ENCODE measurements at places on chromosomes 3 and 15.

DNA sequence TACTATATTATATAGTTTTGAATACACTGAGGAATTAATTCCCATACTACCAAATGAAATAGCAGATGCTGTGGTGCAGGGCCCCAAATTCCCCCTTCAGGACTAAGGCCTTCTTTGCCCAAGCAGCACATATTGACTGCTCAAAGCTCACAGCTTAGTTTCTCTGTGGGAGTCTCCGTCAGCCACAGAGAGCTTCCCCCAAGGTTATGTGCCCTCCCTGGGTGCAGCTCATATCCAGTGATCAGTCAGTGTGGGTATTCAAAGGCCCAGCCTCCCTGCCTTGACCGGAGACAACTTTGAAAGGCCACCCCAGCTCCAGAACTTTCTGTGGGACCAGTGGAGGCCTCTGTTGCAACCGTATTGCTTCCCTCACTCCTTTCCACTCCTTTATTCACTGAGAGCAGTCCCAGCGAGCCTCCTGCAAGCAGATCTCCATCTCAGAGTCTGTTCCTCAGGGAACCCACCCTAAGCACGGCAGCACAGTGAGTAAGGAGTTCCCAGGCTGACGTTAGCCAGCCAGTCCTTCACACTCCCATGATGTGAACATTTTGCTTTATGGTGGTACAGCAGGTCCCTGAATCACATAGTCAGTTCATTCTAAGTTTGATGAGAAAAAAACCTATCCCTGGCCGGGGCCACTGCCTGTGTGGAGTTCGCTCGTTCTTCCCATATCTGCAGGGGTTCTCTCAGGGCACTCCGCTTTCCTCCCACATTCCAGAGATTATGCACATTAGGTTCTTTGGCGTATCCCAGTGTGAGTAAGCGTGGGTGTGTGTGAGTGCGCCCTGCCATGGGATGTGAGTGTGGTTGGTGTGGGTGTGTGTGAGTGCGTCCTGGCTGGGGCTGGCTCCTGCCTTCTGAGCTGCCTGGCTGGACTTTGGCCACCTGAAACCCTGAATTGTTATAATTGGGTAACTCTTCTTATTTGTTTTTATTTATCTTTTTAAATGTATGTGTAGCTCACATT is 64.4 kb upstream of the PPARG start:
- no peak for DNase-seq

DNA sequence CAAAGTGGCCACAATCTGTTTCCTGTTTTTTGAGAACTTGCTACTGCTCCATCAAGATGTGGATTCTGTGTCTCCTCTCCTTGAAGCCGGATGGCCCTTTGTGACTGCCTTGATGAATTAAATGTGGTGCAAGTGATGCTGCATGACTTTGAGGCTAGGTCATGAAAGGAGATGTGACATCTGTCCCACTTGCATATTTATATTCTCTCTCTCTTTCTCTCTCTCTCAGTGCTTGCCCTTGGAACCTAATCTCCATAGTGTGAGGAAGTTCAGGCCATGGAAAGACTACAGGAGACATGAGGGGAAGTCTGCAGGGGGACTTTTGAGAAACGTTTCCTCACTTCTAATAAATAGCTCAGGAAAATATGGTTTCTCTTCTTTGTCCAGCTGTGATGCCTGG is 50.0 kb upstream of the ADPGK start:
- no peak for DNase-seq

- DNase-seq, result no peak
These were observed 290.5 kb upstream of the GADL1 start for GRCh38 chr3:31185062-31185357.

DNA sequence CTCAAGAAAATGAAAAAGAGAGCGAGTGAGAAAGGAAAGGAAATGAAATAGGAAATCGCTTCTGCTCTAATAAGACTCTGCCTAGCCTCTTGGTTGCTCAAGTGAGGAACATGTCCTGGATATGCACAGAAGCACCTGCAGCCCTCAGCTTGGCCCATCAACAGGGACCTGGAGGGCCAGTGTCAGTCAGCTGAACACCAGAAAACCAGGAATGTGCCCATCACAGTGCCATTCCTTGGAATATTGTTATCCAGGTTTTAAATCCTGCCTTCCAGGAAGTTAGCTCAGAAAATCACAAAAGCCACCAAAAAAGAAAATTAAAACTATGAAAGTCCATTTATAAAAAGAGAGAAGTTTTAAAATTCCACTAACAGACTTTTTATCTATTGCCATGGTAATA is 173.4 kb upstream of the TPM1 start:
- DNase-seq, result no peak

- no peak for DNase-seq
These were observed 887 bp downstream of the OXTR start for GRCh38 chr3:8768364-8769087.

GRCh38 chr3:54008744-54009143 is 113.6 kb upstream of the CACNA2D3 start:
- DNase-seq, result no peak

GRCh38 chr3:50587373-50587772 is 18.1 kb downstream of the HEMK1 start:
- DNase-seq, result no peak

DNA sequence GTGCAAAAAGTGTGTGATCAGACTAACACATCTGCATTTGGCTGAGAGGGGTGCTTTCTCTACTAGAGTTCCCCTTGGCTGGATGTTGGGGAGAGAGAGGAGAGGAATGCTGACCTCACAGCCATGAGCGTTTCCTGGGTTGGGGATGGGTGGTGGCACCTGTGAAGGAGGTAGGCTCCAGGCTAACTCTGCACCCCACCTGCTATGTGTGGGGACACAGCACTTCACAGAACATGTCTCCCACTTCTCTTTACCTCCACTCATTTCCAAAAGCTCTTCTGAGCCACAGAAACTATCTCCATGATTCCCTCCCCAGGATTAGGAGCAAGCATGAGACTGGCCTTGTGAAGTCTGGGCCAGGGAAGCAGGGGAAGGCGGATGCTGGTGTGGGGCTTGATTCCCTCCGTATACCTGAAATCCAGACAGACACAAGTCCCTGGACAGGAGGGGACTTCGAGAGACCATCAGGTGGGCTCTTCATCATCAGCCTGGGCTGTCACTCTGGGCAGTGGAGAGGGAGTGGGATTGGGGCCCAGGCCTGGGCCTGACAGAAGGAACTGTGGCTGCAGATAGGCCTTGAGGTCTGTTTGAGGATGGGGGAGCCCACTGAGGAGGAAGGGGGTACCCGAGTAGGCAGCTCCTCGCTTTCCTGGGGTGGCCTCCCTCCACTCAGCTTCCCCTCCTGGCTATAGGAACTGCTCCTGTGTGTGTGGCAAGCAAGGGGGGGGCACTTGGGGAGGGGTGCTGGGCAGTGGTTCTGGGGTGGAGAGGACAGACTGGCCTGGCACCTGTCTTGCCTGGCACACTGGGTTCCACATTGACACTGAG is 40.7 kb downstream of the FEM1B start:
- no peak for DNase-seq

DNA sequence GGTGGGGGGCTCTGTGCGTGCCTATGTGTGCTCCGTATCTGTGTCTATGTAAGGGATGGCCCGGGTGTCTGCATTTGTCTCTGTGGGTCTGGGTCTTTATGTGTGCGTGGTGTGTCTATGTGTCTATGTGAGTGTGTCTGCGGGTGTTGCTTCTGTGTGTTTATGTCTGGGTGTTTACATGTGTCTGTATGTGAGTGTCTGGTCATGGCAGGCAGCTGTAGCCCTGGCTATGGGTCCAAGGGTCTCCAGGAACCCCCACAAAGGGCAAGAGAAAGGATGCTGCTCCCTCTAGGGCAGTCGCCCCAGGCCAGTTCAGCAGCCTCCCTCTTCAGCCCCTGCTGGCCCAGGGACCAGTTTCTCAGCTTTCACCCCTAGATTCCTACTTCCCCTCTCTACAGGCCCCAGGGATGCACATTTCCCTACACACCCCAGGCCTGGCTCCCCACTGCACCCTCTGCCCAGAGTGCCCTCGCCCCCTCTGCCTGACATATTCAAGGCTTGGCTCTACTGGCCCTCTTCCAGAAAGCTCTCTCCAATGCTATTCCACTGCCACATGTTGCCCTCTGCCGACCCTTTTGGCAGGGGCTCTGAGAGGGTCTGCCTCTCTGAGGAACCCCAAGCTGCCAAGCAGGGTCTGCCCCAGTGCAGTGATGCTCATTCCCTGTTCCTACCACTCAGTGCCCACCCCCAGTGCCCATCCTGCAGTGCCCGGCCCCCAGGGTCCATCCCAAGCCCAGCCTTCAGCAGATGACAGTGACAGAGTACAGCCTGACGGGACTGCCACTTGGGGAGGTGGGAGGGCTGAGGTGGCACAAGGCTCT is 1.0 kb upstream of the MYL3 start:
- no peak for DNase-seq

GRCh38 chr15:26974120-26974780 is 3.3 kb downstream of the GABRG3 start:
- DNase-seq, result no peak

GRCh38 chr3:173140986-173141385 is at the start of gene SPATA16:
SPATA16 (minus strand) TSS chr3:173141235; CDS start chr3:173117731, 23,504 bp downstream.
- DNase-seq, result no peak

DNA sequence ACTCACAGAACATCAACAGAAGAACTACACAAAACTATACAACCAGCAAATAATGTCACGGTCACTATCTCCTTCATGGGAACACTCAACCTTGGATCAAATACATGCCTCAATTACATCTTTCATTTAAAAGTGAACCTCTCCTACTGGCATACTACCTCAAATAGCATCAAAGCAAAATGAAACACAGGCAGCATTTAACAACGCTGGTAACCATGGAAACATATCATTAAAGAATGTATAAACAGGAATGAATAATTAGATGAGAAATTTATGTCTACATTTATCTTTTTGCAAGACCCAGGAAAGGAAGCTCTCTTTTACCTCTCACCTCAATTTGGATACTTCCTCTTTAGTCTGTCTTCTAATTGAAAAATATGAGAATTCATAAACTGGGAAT is 172.4 kb downstream of the SPATA16 start:
- DNase-seq, result no peak

DNA sequence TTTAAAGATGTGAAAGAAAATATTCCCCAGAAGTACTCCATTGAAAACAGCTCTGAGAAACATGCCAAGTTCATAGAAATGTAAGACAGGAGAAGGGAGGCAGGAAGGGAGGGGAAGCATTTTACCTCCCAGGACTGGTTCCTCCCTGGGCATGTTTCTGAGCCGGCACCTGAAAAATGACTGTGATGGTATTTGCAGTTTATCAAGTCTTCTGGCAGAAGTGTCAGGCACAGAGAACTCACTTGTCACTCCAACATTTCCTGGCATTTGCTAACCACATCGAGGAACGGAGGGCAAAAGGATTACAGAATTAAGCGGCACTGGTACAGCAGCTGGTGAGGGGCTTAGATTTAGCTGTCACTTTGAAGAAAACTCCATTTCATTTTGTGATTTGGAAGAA is 1054.0 kb downstream of the TUSC7 start:
- no peak for DNase-seq

- peak; percentile 21 for DNase-seq
These were observed 74.0 kb upstream of the LIPC start for GRCh38 chr15:58357529-58358476.

DNA sequence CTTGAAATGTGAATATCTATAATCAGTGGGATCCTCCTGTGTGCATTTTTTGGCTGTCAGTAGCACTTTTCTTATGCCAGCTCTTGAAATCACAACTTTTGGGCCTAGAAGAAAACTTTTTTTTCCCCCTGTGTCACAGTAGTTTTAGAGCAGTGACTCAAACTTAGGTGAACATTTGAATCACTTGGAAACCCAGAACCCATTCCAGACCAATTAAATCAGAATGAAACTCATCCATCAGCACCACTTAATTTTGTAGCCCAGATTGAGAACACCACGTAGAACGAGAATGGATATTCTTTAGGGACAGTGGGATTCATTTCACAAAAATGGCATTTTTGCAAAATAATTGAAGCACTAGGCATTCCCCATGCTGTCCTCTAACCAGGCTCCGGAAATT is 224.8 kb upstream of the NANOGP8 start:
- no peak for DNase-seq

GRCh38 chr3:39146611-39147591 is 6.5 kb downstream of the CSRNP1 start:
- peak; percentile 65 for DNase-seq

- DNase-seq, result no peak
These were observed 237.8 kb downstream of the UACA start for GRCh38 chr15:70525551-70525950.

- no peak for DNase-seq
These were observed 47.8 kb downstream of the CTXND1 start for GRCh38 chr15:80204231-80204630.

- DNase-seq, result no peak
These were observed 79.8 kb upstream of the PSMD6 start for GRCh38 chr3:64103131-64103530.

DNA sequence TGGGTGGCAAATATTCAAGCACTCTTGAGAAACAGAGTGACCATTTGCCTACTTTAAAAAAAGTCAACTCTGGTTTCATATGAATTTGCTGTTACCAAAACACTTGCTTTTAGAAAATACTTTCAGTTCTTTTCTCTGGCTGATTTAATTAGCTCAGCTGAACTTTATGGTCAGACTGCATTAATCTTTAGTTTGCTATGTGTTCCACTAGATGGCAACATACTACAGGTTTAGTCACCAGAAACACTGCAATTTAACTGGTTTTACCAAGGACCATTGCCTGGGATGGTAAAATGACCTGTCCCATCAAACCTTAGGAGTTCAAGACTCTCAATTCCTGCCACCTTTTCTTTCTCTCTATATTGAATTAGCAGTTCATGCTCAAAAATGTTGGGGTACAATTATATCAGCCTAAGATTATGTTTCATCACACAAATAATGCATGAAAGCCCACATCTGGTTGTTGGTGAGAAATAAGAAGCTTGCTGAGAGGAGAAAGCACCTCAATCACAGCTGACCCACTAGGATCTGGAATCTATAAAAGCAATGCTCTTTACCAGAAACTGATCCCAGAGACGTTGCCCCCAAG is 14.2 kb downstream of the EIF4E3 start:
- DNase-seq, result no peak

DNA sequence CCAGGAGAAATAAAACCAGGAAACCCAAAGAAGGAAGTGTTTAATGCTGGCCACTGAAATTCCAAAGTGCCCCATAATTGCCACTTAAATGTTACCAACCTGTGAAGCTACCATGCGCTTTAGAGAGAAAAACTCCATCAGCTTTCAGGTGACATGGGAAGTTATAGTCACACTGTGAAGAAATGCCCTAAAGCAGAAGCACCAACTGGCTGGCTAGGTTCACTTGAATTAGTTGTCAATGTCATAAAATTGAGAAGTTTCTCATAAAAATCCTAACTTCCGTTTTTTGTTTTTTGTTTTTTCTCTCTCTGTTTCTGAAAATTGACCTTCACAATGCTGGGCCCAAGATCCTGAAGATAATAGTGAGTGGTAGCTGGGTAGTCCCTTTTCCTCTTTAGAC is 167.9 kb upstream of the CTNNB1 start:
- DNase-seq, result no peak

Measured in stimulated activated CD4-positive, alpha-beta T cell treated with anti-CD3 and anti-CD28 coated beads, Interleukin-2, amount 100 ng/mL, for 48 hours (primary cell).